ENCODE measurements at places on chromosomes 13 and 19.

DNA sequence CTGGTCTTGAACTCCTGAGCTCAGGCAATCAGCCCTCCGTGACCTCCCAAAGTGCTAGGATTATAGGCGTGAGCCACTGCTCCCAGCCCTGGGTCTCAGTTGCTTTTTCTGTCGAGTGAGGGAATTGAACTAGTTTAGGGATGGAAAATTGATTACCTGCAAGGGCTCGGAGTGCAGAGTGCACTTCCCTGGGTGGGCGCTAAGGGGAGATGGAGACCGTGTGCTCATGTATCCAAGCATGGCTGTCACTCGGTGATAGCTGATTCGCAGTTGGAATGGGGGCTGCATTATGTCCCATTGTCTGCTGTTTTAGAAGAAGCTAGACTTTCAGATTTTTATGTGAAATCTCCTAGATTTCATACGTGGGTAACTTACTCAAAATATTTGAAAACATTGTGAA is 139.9 kb upstream of the RFC3 start:
- DNase-seq: no peak

GRCh38 chr19:16380314-16380695 is 55.7 kb downstream of the KLF2 start:
- no peak for DNase-seq

DNA sequence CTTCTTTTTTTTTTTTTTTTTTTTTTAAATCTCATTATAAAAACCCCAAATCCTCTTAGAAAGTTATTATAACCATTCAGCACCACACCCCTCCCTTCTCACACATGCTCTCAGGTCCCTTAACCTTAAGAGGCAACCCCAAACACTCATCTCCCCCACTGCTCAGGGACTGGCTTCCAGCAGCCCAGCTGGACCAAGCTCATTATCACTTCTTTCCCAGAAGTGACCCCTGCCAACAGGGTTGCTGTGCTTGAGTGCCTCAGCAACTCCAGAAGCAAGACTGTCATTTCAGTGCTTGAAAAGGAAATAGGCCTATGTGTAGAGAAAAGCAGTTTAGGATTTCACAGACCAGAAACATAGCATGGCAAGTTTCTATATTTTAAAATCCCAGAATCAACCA is 84.3 kb downstream of the SLAIN1 start:
- no peak for DNase-seq

- DNase-seq: peak; percentile 60
Observed at GRCh38 chr19:20077791-20078463, at the start of gene ZNF90. TSS of gene ZNF90 (plus strand) at chr19:20078000. CDS start at chr19:20078133, 133 bp downstream.

- no peak for DNase-seq
Observed at GRCh38 chr13:102670130-102670529, 24.7 kb downstream of the METTL21C start.
